ENCODE measurements at places on chromosomes 1 and 21. TPM values are rescaled to one million over a fixed set of nuclear protein-coding genes. Genes with fewer than 3 reads are reported as not detected.
A peak's percentile ranks its signal among the peaks of the same experiment; 100 is the strongest.

Gene SLAMF6
- total RNA-seq: 32.0 TPM

Gene AMY1A
- total RNA-seq: not detected

Gene FCGR1A
- 0.58 TPM for total RNA-seq

Gene SLC45A3
- 0.18 TPM for total RNA-seq

Gene C1orf232
- not detected for total RNA-seq

Gene FMO2
- not detected for total RNA-seq

Gene FMN2
- not detected for total RNA-seq

Gene SLC44A3
- 0.25 TPM for total RNA-seq

GRCh38 chr1:98556521-98557158 is 104.9 kb upstream of the SNX7 start:
- H3K4me3 ChIP-seq: no peak overlapping the region
- H3K36me3 ChIP-seq: no peaks in the 10 kb centered on the region
- DNase-seq: no peak
- H3K27ac ChIP-seq: no peak overlapping the region
- H3K4me1 ChIP-seq: no peaks in the 10 kb centered on the region
- no peaks in the 10 kb centered on the region for H3K27me3 ChIP-seq

DNA sequence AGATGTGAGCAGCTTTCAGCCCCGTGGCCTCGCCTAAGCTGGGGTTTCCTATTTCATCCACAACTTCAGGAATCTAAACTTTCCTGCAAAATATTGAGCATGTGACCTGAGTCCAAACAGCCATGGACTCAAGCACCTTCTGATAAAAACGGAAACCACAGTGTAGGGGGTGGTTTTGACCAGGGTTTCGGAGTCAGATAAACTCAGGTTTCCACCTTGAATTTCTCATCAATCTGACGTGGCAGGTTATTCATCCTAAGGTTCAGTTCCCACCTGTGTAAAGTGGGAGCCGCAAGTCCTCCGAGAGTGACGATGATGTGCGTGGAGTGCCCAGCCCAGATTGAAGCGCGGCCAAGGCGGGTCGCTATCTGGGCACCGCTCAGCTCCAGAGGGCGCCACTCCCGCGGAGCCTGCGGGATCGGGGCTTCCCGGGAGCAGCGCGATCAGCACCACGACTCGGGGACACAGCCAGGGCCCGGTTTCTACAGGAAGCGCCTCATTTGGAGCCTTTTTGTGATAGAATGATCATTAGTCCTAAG is 871 bp upstream of the ETS2 start:
- peak overlapping the region; percentile 77 for H3K4me3 ChIP-seq
- peaks cover 28% of the 10 kb centered on the region for H3K4me1 ChIP-seq
- H3K36me3 ChIP-seq: peaks cover 7% of the 10 kb centered on the region
- H3K27ac ChIP-seq: no peak overlapping the region
- peak; percentile 35 for DNase-seq

DNA sequence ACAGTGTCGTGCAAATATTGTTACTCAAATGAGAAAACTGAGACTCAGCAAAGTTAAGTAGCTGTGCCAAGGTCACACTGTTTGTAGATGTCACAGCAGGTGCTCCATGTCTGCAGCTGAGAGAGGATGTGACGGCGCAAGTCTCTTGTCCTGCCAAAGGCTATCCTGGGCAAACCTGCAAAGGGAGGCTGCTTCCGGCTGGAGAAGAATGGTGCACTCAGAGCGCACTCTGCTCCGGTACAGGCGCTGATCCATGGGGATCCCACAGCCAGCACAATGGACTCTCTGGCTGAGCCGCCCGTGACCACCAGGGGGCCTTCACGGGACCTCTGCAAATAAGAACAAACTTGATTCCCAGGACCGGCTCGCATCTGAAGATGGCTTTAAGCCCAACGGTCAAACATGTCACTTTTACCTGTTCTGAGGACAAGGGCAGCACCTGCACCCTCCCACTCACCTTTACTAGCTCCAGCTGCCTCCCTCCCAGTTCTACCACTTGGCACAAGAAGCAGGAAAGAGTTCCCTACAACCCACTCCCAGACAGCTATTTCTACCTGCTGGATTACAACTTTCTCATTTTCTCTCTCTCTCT is 21.9 kb downstream of the RD3 start:
- no peak overlapping the region for H3K27ac ChIP-seq
- peak; percentile 38 for DNase-seq
- H3K4me1 ChIP-seq: peaks cover 5% of the 10 kb centered on the region
- H3K4me3 ChIP-seq: no peak overlapping the region

GRCh38 chr1:229325853-229326487 is 16.9 kb downstream of the CCSAP start:
- peaks cover 51% of the 10 kb centered on the region for H3K36me3 ChIP-seq
- H3K4me3 ChIP-seq: peak overlapping the region; percentile 52
- no peak for DNase-seq
- H3K27me3 ChIP-seq: no peaks in the 10 kb centered on the region
- H3K27ac ChIP-seq: peak overlapping the region; percentile 78

GRCh38 chr21:46149205-46149901 is 6.0 kb downstream of the FTCD start:
- H3K4me3 ChIP-seq: no peak overlapping the region
- H3K27me3 ChIP-seq: no peaks in the 10 kb centered on the region
- no peak overlapping the region for H3K27ac ChIP-seq
- peaks cover 4% of the 10 kb centered on the region for H3K4me1 ChIP-seq
- no peak for DNase-seq
- H3K36me3 ChIP-seq: no peaks in the 10 kb centered on the region

DNA sequence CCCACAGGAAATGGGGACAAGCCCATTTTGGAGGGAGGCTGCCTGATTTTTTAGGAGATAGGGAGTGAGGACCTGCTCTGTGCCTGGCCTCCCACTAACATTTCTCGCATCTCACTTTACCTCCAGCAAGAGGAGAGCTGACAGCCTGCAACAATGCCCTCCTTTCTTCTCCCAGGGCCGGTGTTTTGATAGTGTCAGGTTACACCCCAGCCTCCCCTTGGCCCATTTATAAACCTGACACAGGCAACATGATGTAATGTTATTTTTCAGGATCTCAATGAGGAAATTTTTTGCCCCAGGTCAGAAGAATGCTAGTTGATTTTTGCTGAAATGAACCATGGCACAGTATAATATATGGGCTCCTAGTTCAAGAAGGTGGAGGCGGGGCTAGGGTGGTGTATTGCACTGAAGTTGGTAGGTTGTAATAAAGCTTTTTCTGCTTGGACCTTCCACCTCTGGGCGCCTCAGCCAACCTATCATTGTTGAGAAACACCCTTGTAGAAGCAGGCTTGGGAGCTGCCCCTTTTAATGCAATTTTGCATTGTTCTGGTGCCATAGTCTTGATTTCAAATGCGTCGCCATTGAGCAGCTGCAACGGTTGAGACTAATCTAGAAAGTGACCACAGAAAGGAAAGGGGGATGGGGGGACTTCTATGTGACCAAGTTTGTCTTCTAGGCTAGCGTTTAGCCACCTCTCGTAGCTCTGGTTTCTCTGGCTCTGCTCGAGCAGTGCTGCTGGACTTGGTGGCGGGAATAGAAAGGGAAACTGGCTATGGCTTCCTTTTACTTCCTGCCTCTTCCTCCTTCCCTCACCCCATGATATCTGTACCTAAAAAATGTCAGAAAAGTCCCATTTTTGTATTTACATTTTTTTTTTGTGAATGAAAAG is 53.0 kb downstream of the PBX1 start:
- no peaks in the 10 kb centered on the region for H3K36me3 ChIP-seq
- no peaks in the 10 kb centered on the region for H3K27me3 ChIP-seq
- no peak overlapping the region for H3K27ac ChIP-seq
- no peaks in the 10 kb centered on the region for H3K4me1 ChIP-seq
- no peak for DNase-seq

GRCh38 chr1:16235944-16236510 is 956 bp downstream of the CPLANE2 start:
- peak overlapping the region; percentile 82 for H3K27ac ChIP-seq
- H3K4me1 ChIP-seq: peaks cover 43% of the 10 kb centered on the region
- no peaks in the 10 kb centered on the region for H3K36me3 ChIP-seq
- peak; percentile 63 for DNase-seq

GRCh38 chr21:36241717-36242116 is 78.3 kb upstream of the MORC3 start:
- H3K36me3 ChIP-seq: peaks cover 31% of the 10 kb centered on the region
- H3K4me3 ChIP-seq: no peak overlapping the region
- H3K27me3 ChIP-seq: no peaks in the 10 kb centered on the region
- peaks cover 12% of the 10 kb centered on the region for H3K4me1 ChIP-seq
- H3K27ac ChIP-seq: no peak overlapping the region

- no peak overlapping the region for H3K27ac ChIP-seq
- peaks cover 2% of the 10 kb centered on the region for H3K4me1 ChIP-seq
- H3K36me3 ChIP-seq: peaks cover 1% of the 10 kb centered on the region
- DNase-seq: no peak
These were observed 12.5 kb downstream of the DMAP1 start for GRCh38 chr1:44225761-44226160.

- no peak for DNase-seq
- no peak overlapping the region for H3K27ac ChIP-seq
- no peaks in the 10 kb centered on the region for H3K4me1 ChIP-seq
- H3K27me3 ChIP-seq: peaks cover 5% of the 10 kb centered on the region
These were observed 19.3 kb downstream of the EPHB2 start for GRCh38 chr1:22729912-22730311.

GRCh38 chr1:220788900-220789299 is 2.2 kb downstream of the MTARC1 start:
- no peaks in the 10 kb centered on the region for H3K36me3 ChIP-seq
- no peak for DNase-seq
- no peak overlapping the region for H3K4me3 ChIP-seq

DNA sequence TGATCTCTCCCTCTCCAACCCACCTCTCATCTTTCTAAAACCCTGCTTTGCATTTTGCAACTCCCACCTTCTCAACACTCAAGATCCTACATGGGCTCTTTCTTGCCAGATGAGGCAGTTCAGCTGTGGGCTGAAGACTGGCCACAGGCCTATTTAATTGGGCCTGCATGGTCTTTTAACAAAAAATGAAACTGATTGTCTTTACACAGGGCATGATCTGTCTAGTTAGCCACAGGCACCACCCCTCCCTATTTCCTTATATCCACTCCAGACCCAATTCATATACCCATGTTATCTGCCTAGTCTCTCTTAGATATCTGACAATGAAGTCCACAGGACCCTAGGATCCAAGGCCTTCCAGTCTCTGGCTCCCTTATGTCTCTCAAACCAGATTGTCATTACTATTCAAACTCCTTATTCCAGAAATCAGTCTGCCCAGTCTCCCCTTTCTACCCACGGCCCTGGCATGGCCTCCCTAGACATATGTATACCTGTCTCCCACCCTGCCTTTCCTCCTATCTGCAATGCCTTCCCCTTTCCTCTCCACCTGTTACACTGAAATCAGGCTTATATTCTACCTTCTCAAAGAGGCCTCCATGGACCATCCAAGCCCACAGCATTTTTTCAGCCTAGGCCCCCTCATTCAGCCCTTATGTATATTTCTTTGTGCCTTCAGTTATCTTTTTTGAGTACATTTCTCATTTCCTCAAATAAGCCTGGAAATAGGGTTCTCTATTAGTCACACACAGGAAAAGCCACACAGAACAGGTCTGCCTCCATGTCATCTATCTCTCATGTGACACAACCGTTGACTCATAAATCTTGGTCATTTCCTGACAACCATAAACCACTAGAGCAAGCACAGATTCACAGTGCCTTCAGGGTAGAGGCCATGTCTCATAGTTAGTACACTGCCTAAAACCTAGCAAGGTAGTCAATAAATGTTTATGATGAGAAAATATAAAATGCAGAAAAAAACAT is 39.0 kb downstream of the LPAR3 start:
- peak overlapping the region; percentile 87 for H3K27ac ChIP-seq
- peak; percentile 59 for DNase-seq
- peaks cover 34% of the 10 kb centered on the region for H3K4me1 ChIP-seq
- H3K27me3 ChIP-seq: no peaks in the 10 kb centered on the region

DNA sequence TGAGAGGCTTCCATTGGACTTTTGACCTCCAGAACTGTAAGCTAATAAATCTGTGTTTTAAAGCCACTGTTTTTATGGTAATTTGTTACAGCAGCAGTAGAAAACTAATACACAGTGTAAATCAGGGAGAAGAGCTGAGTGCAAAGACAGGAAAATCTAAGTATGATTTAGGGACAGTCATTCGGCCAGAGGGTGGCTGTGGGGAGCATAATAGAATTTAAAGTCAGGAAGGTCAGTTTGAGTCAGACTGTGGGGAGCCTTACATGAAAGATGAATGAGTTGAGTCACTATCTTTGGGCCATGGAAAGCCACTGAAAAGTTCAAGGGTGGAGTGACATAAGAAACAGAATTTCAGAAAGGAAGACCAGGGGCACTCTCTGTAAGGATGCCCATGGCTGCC is 52.4 kb upstream of the SSX2IP start:
- H3K4me3 ChIP-seq: no peak overlapping the region
- H3K27ac ChIP-seq: no peak overlapping the region
- peaks cover 3% of the 10 kb centered on the region for H3K27me3 ChIP-seq
- H3K4me1 ChIP-seq: peaks cover 16% of the 10 kb centered on the region
- no peaks in the 10 kb centered on the region for H3K36me3 ChIP-seq
- DNase-seq: no peak

GRCh38 chr1:224432146-224432545 is 2.5 kb downstream of the WDR26 start:
- H3K4me3 ChIP-seq: peak overlapping the region; percentile 74
- peaks cover 46% of the 10 kb centered on the region for H3K36me3 ChIP-seq
- H3K27me3 ChIP-seq: no peaks in the 10 kb centered on the region
- DNase-seq: no peak

DNA sequence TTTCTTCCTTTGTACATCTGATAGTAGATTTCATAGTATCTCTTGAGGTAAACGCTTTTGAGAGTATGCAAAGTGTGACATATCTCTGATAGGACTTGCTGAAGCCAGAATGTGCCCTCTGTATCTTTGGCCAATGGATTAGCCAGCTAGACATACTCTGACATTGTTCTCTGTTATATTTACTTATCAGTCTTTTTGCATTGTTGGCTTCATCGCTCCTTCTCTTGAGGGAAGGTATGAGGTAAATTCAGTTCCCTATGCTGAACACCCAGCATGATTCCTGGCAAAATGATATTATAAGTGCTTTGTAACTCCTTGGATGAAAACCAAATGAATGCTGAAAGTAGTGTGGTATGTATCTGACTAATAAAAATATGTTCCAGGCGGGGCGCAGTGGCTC is 163.2 kb upstream of the CACYBP start:
- DNase-seq: no peak
- no peaks in the 10 kb centered on the region for H3K27me3 ChIP-seq
- no peak overlapping the region for H3K27ac ChIP-seq
- peaks cover 2% of the 10 kb centered on the region for H3K4me1 ChIP-seq

DNA sequence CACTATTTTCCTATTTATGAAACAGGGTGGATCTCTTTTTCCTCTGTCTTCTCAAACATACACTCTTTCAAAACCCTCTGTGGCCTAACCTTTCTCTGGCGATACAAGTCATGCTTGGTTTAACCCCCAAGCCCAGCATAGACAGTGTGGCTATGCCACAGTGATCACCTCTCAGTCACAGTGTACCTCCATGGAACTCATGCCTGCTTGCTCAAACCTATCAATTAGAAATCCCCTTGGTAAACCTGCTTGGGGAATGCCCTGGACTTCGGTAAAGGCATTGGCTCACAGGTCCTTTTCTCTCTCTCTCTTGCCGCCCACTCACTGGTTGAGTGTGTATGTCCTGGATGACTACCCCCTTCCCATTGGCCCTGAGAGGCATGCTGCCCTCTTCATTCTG is 147.5 kb downstream of the CYYR1 start:
- no peaks in the 10 kb centered on the region for H3K4me1 ChIP-seq
- no peak overlapping the region for H3K27ac ChIP-seq
- no peak overlapping the region for H3K4me3 ChIP-seq
- H3K36me3 ChIP-seq: no peaks in the 10 kb centered on the region
- H3K27me3 ChIP-seq: no peaks in the 10 kb centered on the region

All from activated CD4-positive, alpha-beta memory T cell treated with anti-CD3 and anti-CD28 coated beads, Interleukin-2, amount 10 ng/mL, durations not matched to agents 7 days and 5 days (primary cell).